ENCODE measurements at places on chromosomes 1 and 21. TPM values are rescaled to one million over a fixed set of nuclear protein-coding genes. Genes with fewer than 3 reads are reported as not detected.

The CFAP107 gene
- not detected for total RNA-seq

The KRTAP11-1 gene
- not detected for total RNA-seq

DNA sequence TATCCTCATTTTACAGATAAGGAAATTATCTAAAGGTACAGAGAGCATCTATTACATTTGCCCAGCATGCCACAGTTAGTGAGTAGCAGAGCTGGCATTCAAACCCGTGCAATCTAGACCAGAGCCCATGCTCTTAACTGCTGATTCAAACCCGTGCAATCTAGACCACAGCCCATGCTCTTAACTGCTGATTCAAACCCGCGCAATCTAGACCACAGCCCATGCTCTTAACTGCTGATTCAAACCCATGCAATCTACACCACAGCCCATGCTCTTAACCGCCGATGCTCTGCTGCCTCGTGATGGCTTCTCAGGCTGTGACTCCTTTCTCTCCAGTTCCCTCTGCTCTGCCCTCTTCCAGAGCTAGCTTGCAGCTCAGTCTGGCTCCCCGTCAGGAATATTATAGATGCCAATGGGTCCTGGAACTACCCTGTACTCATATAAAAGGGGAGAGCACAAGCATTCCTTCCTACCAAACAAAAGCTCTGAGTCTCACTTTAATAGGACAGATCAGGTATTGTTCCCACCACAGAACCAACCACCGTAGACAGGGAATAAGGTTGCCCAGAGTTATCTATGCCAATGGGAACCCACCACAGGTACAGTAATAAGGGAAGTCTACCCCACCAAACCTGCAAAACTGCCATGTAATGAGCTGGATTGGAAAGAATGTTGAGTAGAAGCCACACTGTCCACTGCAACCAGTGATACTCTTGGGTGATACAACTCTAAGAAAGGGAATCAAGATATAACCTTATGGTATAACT lies 78.4 kb downstream of the SMYD3 start:
- no peak for ATAC-seq

DNA sequence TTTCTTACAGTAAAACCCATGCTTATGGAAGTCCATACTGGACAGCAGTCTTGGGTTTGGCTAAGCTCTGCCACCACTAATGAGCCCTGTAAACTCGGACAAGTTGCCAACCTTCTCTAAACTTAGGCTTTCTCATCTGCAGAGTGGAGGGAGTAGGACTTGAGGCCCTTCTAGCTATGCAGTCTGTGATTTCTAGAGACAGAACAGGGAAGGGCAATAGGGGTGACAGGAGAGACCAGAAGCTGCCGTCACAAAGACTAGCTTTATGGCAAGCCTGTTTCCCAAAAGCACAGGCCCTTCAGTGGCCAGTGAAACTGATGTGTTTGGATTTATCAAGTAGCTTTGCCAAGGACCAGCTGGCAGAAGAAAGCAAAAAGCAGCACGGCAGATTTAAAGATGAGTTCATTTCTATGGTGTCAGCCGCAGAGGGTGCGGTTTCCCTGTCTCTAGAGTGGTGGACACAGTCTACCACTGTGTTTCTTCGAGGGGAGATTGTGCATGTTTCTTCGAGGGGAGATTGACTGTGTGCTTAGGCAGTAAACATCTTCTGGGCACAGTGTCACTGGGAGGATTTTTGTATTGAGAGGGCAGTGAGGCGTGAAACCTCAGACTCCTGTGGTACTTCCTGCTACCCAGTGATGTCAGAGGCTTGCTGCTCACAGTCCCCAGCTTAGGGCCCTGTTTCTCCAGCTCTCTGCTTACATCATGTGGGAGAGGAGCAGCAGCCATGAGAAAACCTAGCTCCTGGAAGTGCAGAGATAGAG lies 119.0 kb downstream of the ROR1 start:
- peak; percentile 72 for ATAC-seq

DNA sequence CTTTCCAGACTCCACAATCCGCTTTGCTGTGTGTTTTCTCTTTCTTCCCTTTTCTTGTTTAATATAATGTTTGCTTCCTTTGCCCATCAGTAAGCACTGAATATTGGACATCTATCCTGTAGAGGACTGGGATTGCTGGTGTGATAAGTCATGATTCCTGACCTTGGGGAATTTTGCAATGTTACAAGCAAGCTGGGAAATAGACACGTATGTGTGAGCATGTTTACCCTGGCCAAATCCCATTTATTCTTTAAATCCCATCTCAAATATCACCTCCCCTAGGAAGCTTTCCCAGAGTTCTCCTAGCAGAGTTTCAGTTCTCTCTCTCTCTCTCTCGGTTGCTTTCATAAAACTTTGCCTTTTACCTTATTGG lies 155.3 kb downstream of the ROR1 start:
- ATAC-seq: no peak

- ATAC-seq: no peak
Measured at GRCh38 chr1:166507347-166507746, 331.9 kb upstream of the POGK start.

DNA sequence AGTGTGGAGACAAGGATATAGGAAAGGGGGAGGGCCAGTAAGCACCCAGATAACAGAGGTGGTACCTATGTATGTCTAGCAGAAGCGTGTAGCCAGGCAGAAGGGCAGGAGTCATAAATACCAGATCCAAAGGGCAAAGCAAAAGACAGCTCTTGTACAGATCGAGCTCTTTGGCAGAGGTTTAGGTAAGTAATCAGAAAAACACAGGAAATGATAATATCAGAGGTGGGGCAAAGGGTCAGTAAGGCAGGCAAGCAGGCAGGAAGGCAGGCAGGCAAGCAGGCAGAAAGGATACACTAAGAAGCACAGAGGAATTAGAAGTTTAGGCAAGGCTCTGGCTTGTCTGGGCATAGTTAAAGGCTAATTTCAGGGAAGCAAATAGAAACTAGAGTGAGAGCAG lies 22.7 kb upstream of the SLFNL1 start:
- no peak for ATAC-seq

The SPATA6 gene
- 16.4 TPM for total RNA-seq

- ATAC-seq: no peak
Measured at GRCh38 chr1:243325305-243325890, 69.6 kb downstream of the SDCCAG8 start.

DNA sequence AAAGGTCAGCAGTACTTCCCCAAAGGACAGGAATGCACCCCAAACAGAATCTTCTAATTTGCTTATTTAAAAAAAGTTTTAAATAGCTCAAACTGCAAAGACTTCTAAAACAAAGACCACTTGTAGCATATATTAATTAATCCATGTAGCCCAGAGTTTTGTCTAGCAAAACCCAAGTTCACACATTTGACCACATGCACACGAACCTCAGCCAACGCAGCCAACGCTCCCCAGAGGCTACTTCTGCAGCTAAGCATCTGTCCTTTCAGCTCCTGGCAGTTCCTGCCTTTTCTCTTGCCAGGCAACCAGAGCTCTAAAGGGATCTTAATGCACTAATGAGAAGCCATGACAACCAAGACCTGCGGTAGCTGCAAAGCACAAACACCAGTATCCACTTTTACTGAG lies 89.6 kb downstream of the RERE start:
- no peak for ATAC-seq

GRCh38 chr1:211382182-211382713 lies 55.6 kb downstream of the TRAF5 start:
- ATAC-seq: no peak

The FALEC gene
- total RNA-seq: not detected

DNA sequence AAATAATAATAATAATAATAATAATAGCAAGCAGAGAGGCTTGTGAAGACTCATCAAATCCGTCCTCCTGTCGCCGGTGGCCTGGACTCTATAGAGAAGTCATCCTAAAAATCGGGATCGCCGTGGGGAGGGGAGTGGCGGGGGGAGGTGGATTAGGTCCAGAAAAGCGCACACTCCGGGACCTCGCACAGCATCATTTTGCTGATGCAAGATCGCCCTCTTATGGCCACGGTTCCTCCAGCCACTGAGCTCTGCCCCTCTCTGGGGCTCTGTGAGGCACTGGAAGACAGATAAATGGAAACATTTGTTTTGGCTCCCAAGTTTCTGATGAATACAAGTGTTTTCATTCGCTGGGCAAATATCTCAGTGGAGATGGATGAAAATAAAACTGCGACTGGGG lies 612.0 kb downstream of the MATN1 start:
- peak; percentile 61 for ATAC-seq

- ATAC-seq: no peak
Measured at GRCh38 chr1:208374391-208374941, 130.3 kb upstream of the PLXNA2 start.

DNA sequence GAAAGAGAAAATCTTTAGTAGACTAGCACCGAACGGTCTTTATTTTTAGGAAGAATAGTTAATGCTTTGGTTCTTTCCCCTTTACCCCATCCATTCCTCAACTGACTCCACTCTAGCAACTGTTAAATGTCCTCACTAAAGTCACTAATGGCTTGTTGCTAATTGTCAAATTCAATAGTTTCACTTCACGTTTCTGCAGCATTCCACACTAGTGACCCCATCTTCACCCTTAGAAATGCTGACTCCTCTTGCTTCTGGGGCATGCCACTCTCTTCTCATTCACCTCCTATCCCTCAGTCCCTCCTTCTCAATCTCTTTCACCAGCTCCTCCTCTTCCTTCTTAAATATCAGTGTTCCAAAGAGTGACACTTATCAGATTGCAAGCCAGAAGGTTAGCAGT lies 19.4 kb upstream of the CADM3 start:
- ATAC-seq: no peak

DNA sequence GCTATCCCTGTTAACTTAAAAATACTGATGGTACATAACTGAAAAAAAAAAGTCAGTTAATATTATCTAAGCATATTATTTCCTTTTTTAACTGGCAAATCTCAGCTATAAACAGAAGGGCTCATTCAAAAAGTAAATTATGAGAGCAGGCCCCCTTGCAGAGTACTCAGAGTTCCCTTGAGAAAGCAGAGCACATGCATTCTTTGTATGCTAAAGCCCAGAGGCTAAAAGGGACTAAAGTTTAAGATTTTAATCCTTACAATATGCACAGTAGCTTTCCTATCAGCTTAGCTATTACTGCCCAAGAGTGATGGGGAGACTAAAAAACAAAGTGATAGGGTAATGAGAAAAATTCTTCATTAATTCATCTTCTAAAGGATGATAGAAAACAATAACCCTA lies 18.5 kb downstream of the SLC16A1 start:
- ATAC-seq: no peak

- ATAC-seq: no peak
Measured at GRCh38 chr1:35030338-35030737, 1.4 kb downstream of the ZMYM6 start.

DNA sequence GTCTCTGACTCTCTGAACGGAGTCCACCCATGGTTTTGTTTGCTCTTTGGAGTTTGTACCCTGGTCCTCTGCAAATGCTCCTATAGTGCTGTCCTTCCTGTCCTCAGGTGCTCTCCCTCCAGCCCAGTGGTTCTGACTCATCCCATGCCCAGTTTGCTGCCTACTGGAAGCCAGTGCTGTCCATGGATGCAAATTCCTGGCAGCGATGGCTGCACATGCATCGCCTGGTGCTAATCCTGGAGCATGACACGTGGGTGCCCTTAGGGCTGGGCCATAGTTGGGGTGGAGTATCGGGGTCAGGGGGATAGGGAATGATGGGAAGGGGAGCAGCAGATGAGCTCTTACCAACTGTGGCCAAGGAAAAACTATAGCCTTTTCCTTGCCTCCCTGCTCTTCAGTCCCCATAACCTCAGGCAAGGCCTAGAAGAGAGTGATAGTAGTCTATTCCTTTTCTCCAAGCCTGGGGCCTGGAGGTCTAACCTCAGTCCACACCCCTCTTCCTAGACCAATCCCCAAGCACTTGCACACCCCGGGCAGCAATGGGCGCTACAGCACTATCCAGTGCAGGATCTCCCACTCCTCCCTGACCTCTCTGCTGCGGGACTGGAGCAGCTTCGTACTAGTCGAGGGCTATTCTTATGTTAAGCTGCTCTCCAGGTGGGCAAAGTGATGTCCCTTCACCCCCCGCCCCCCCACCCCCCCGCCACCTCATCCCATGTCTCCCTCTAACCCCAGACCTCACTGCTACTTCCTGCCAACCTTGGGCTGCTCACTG lies 31.6 kb downstream of the HYI start:
- no peak for ATAC-seq

GRCh38 chr1:1819762-1820161 lies 41.5 kb upstream of the NADK start:
- ATAC-seq: no peak

DNA sequence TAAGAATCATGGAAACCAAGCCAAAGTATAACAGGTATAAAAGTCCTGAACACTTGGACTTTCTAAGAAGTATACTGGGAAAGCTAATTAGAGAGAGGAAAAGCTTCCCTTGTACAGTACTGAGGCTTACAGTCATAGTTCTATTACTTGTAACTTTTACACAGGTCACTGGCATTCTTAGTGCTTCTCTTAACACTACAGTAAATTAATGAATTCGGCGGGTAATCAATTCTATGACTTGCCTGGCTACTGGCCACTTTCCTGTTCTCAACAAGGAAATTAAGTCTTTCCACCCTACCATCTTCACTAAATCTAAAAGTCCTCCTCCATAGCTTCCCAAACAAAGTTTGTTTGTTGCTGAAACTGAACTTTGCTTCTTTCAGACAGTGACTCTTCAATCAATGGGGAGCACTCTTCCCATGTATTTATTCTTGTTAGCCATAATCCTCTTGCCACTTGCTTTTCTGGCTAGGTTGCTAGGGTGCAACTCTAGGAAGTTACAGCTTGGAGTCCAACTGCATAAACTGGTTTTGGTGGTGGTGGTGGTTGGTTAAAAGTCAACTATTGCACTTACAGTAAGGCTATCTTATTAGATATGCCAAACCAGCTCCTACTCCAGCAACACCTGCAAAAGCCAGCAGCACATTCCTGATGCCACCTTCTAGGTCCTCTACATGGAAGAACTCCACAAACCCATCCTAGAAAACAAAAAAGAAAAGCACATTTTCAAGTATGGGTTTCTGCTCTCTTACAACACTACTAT lies 2.4 kb downstream of the MCL1 start:
- no peak for ATAC-seq

- no peak for ATAC-seq
Measured at GRCh38 chr21:16372586-16372985, 642.8 kb downstream of the USP25 start.

The ZBTB8A gene
- total RNA-seq: 8.6 TPM

DNA sequence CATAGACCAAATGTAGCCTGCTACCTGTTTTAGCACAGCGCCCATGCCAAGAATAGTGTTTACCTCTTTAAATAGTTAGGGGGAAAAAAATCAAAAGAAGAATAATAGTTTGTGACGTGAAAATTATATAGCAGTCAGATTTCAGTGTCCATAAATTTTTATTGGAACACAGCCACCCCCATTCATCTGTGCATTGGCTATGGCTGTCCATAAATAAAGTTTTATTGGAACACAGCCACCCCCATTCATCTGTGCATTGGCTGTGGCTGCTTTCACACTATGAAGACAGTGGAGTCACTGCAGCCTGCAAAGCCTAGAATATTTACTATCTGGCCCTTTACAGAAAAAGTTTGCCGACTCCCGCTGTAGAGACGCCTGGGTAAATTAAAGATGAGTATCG lies 20.9 kb downstream of the EPHX1 start:
- no peak for ATAC-seq

- no peak for ATAC-seq
Measured at GRCh38 chr1:50473513-50473912, 50.3 kb upstream of the DMRTA2 start.

The DIP2A gene
- 19.9 TPM for total RNA-seq

The SH2D1B gene
- total RNA-seq: 0.10 TPM

Measured in gastroesophageal sphincter (tissue), 4 donors.